Activated naive CD4-positive, alpha-beta T cell treated with anti-CD3 and anti-CD28 coated beads, Interleukin-2, amount 10 ng/mL, durations not matched to agents 7 days and 5 days (primary cell): ENCODE measurements at places on chromosomes 3 and 15.
A peak's percentile ranks its signal among the peaks of the same experiment; 100 is the strongest.

- peaks cover 3% of the 10 kb centered on the region for H3K4me1 ChIP-seq
- peaks cover 61% of the 10 kb centered on the region for H3K36me3 ChIP-seq
- no peaks in the 10 kb centered on the region for H3K27me3 ChIP-seq
- no peak overlapping the region for H3K4me3 ChIP-seq
These were observed 15.0 kb downstream of the SNAPC5 start for GRCh38 chr15:66482539-66482938.

DNA sequence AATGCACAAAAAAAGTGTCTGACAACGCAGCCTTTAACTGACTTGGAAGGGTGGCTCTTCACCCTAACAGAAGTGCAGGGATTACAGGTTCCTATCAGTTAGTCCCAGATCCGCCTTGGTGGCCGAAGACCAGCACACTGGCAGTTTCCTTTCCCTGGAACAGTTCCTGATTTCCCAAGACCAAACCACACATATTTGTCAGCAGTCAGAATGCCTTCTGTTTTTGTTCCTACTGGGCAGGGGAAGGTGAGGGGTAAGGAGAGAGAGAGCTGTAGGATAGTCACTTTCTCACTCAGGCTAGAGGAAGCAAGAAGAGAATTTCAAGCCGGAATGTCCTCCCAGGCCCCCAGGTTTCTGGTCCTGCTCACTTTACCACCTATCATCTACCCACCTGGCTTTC, 9.2 kb downstream of the CXCR6 start:
- H3K4me3 ChIP-seq = no peak overlapping the region
- H3K36me3 ChIP-seq = peaks cover 84% of the 10 kb centered on the region
- H3K27ac ChIP-seq = no peak overlapping the region
- no peaks in the 10 kb centered on the region for H3K27me3 ChIP-seq
- peaks cover 39% of the 10 kb centered on the region for H3K4me1 ChIP-seq
- DNase-seq = no peak

DNA sequence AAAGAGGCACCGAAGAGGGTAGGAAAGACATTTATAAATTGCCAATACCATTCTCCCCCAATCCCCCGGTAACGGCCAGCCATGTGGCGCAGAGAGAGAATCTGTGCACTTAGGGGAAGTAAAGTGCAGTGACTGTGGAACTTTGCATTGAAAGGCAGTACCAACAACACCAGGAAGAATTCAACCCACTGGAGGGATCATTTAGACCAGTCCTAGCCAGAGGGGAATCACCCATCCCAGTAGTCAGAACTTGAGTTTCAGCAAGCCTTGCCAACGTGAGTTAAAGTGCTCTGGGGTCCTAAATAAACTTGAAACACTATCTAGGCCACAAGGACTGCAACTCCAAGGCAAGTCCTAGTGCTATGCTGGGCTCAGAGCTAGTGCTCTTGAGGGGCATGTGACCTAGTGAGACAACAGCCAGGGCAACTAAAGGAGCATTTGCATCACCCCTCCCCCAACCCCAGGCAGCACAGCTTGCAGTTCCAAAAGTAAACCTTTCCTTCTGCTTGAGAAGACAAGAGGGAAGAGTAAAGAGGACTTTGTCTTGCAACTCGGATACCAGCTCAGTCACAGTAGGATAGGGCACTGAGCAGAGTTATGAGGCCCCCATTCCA, 15.0 kb downstream of the CEP70 start:
- no peaks in the 10 kb centered on the region for H3K27me3 ChIP-seq
- no peak overlapping the region for H3K27ac ChIP-seq
- no peak for DNase-seq
- H3K4me1 ChIP-seq = peaks cover 42% of the 10 kb centered on the region
- H3K36me3 ChIP-seq = peaks cover 37% of the 10 kb centered on the region

DNA sequence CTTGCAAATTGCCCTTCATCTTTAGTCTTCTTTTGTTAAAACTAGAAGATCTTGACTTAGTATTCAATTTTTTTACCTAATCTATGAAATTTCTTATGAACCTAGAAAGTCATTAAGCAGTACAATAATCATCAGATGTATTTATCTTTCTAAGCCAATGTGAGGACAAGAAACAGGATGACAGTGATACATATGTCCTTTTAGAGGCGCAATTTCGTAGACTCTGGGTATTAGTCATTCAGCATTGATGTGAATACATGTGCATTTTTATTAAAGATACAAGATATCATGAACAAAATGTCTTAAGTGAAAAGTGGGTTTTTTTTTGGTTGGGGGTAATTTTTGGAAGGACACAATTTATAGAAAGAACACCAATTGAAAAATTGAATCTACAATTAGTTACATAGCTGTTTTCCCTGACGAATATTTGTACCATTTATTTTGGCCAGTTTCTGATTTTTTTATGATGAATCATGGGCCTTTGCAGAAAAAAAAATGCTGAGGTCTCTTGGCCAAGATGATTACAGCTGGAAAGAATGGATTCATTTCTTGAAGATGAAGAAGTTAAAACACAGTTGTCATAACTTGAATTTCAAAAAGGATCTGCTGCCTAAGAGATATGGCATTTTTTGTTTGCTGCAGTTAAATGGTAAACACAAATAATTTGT, 48.9 kb upstream of the AGTR1 start:
- H3K27ac ChIP-seq = no peak overlapping the region
- no peak for DNase-seq
- no peak overlapping the region for H3K4me3 ChIP-seq
- H3K4me1 ChIP-seq = no peaks in the 10 kb centered on the region
- no peaks in the 10 kb centered on the region for H3K27me3 ChIP-seq

DNA sequence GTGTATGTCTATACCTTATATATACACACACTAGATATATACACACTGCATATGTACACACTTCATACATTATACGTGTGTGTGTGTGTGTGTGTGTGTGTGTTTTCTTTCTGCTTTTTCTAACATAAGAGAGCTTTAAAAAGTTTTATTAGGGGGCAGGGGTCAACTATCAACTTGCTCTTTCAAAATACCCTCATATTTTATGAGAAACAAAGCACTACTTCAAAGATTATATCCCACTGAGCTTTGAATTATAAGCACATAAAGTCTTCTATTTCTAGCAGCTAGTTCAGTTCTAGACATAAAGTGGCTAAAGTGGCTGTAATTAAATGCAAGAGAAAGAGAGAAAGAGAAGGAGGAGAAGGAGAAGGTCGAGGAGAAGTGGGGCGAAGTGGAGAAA, 1361.3 kb downstream of the ZPLD1 start:
- no peak overlapping the region for H3K27ac ChIP-seq
- H3K4me1 ChIP-seq = no peaks in the 10 kb centered on the region
- H3K4me3 ChIP-seq = no peak overlapping the region

DNA sequence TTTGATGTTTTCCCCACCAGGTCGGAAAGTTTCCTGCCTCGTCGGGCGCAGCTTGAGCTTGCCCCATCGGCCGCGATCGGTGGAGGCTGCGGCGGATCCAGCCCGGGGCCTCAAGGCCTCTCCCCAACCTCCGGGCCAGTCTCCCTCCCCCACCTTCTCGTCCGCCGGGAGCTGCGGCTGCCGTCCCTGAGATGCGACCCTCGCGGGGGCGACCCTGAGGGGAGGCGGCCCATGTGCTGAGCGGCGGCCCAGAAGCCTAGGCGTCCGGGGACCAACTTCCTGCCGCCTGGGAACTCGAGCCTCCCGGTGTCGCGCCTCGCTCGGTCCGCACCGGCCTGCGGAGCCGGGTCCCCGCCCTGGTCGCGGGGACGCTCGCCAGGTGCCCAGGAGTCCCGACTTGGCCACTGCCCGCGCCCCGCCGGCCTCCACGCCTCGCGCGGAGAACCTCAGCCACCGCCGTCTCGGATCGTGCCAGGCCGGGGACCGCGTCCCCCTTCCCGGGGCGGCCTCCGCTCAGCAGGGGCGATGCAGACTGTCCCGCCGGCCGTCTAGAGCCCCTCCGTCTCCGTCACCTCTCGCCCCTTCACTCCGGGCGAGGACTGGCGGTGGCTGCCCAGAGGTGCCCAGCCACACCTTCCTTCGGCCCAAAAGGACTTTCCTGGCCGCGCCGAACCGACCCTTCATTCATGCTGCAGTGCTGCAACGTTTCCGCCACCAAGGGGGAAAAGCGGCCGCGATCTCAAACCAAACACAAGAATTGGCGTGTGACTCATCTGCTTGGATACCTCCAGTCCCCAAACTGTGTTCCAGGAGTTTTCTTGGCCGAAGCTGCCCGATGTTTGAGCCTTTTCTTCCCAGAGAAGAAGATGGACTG, 656 bp downstream of the SLMAP start:
- peak overlapping the region; percentile 99 for H3K4me3 ChIP-seq
- H3K27me3 ChIP-seq = peaks cover 5% of the 10 kb centered on the region
- DNase-seq = peak; percentile 59
- peaks cover 35% of the 10 kb centered on the region for H3K36me3 ChIP-seq
- peak overlapping the region; percentile 96 for H3K27ac ChIP-seq

GRCh38 chr3:299590-300301, 103.2 kb downstream of the CHL1 start:
- no peak overlapping the region for H3K4me3 ChIP-seq
- H3K27ac ChIP-seq = no peak overlapping the region
- no peaks in the 10 kb centered on the region for H3K4me1 ChIP-seq
- DNase-seq = no peak
- no peaks in the 10 kb centered on the region for H3K36me3 ChIP-seq
- no peaks in the 10 kb centered on the region for H3K27me3 ChIP-seq

GRCh38 chr3:7630351-7630911, 769.5 kb downstream of the GRM7 start:
- H3K27ac ChIP-seq = no peak overlapping the region
- no peaks in the 10 kb centered on the region for H3K4me1 ChIP-seq
- no peak for DNase-seq
- no peak overlapping the region for H3K4me3 ChIP-seq

GRCh38 chr3:71489315-71489761, 94.2 kb downstream of the FOXP1 start:
- peak overlapping the region; percentile 94 for H3K27ac ChIP-seq
- H3K27me3 ChIP-seq = no peaks in the 10 kb centered on the region
- peak overlapping the region; percentile 8 for H3K4me3 ChIP-seq

GRCh38 chr3:195084746-195085145, 186.2 kb downstream of the XXYLT1 start:
- no peaks in the 10 kb centered on the region for H3K36me3 ChIP-seq
- no peak for DNase-seq
- no peaks in the 10 kb centered on the region for H3K27me3 ChIP-seq
- H3K4me1 ChIP-seq = peaks cover 14% of the 10 kb centered on the region

DNA sequence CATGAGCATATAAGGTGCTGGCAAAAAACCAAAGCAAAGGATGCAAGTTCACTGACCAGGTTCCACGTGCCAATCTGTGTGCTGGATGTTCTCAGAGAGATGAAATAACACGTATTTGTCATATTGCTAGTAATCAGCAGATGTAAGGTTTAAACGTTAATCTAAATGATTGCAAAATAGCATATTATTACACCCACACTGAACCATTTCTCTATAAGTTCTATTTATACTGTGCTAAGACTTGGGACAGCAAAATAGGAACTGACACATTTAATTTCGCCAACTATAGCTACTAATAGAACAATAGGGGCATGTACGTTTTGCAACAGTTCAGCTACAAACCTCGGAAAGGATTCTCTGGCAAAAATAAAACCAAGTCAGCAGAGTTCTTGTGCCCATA, 350.3 kb upstream of the ZNF385D start:
- no peak overlapping the region for H3K27ac ChIP-seq
- H3K4me3 ChIP-seq = no peak overlapping the region
- H3K27me3 ChIP-seq = no peaks in the 10 kb centered on the region
- H3K36me3 ChIP-seq = no peaks in the 10 kb centered on the region
- H3K4me1 ChIP-seq = no peaks in the 10 kb centered on the region

DNA sequence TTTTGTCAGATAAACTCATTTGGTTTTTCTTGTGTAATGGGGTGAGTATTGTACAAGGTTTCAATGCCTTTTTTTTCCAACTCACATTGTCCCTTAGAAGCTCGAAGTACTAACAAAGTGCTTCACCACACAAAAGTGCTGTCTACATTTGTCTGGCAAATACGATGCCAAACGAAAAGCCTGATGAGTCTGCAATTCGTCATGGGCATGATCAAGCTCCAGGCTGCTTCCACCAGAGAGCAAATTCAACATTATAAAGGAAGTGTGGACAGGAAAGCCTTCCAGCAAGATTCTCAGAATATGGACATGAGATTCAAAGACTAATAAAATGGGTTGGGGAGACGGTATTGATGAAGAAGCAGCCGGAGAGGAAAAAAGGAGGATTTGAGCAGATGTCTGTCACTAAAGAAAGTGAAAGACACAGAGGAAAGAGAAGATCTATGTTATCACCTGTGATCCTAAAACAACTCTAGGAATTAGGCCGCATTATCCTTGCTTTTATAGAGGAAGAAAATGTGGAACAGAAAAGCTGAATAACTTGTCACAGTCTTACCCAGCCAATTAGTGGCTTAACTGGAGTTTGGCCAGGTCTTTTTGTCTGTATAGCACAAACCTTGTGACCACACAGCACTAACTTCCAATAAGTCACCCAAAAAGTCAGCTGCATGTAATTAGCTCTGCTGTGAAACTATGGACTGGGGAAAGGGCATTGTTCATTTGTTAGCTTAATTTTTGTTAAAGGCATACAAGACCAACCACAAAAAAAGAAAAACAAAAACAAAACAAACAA, 494.8 kb downstream of the FHIT start:
- no peak overlapping the region for H3K4me3 ChIP-seq
- peaks cover 9% of the 10 kb centered on the region for H3K4me1 ChIP-seq
- no peaks in the 10 kb centered on the region for H3K36me3 ChIP-seq
- DNase-seq = no peak
- H3K27me3 ChIP-seq = no peaks in the 10 kb centered on the region

DNA sequence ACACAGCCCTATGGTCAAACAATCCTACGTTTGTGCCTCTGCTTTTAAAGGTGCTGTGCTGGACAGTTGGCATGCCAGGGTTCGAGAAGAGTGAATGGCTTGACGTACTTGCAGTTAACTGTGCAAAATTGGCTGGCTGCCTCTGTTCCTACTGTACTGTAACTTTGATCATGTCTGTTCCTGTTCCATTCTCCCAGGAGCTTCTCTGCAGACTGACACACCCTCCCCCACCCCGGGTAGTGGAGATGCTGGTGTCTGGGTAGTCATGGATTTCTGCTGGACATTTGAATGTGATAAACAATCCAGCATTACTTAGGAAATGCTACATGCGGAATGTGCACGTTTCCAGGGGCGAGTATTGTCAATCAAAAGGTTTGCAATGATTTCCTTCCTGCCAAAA, 6.5 kb upstream of the VILL start:
- no peaks in the 10 kb centered on the region for H3K36me3 ChIP-seq
- no peak overlapping the region for H3K27ac ChIP-seq
- H3K4me1 ChIP-seq = peaks cover 3% of the 10 kb centered on the region
- no peaks in the 10 kb centered on the region for H3K27me3 ChIP-seq
